Stimulated activated CD8-positive, alpha-beta memory T cell treated with anti-CD3 and anti-CD28 coated beads, Interleukin-7, amount 100 ng/mL, for 1 hour (primary cell): ENCODE measurements at places on chromosomes 7 and 10.

- no peak for DNase-seq
Measured at GRCh38 chr7:107230334-107230733, 61.5 kb downstream of the HBP1 start.

- no peak for DNase-seq
Measured at GRCh38 chr7:112427984-112428383, 22.3 kb upstream of the IFRD1 start.

- no peak for DNase-seq
Measured at GRCh38 chr7:106166651-106167342, 54.7 kb upstream of the SYPL1 start.

DNA sequence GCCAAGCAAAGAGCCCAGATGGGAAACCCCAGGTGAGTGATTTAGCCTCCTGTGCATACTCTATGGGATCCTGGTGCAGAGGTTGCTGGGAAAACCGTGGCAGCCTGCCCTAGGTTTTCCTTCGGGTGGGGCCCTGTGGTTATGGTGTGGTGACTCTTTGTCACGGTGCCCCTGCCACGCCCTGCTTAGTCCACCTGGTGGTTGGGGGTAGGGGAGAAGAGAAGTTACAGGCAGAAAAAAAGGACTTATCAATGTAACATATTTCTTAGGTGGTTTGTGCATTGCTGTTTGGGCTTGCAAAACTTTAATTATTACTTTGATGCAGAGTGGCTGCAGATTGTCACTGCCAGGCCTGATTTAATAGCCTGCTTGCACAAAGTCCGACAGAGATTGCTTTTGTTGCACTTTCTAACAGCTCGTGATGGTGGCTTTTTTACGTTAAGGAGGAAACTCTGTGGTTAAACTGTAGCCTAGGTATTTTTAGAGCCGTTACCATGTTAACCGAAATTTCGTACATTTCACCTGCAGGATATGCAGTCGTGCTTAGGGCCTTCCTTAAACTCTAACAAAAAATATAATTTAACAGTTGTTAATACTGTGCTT is 197.4 kb downstream of the RNLS start:
- DNase-seq: peak; percentile 17

DNA sequence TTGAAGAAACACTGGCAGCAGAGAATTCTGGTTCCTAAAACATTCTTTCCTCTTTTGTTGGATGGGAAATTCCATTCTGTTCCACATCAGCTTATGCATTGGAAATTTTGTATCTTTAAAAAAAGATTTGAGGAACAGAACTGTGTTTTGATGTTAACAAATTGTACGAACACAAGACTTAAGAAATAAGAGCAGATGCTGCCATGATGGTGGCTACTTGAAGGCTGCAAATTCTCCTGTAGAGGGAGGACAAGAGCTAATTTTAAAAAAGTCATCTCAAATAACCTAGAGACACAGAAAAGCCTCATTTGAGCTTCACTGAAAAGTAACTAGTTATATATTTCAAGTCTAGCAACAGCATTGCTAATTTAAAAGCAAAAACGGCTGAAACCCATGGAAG is 29.8 kb downstream of the NDUFB2 start:
- no peak for DNase-seq

DNA sequence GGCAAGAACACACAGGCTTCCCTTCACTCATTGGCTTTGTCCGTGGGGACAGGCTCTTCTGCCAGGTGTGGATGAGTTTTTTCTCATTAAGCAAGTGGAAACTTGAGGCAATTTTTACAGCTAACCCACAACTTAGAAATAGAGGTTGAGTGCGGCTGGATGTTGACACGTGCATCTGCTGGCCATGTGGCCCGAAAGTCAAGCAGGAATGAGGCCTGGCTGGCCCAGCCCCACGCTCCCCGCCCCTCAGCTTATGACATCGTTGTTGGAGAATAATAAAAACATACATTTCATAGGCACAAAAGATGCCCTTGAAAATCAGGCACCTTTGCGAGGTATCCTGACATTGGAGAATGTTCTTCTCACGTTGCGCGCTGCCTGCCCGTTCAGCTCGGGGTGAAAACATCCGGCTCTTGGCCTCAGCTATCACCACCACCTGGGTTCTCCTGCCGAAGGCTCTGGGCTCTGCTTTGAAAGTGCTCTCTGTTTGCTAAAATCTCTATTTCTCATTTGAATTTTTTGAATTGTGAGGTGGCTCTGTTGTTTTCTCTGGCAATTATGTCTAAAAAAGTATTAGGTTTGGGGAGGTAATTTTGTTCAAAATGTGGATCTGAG is 310.7 kb downstream of the WDR37 start:
- no peak for DNase-seq

DNA sequence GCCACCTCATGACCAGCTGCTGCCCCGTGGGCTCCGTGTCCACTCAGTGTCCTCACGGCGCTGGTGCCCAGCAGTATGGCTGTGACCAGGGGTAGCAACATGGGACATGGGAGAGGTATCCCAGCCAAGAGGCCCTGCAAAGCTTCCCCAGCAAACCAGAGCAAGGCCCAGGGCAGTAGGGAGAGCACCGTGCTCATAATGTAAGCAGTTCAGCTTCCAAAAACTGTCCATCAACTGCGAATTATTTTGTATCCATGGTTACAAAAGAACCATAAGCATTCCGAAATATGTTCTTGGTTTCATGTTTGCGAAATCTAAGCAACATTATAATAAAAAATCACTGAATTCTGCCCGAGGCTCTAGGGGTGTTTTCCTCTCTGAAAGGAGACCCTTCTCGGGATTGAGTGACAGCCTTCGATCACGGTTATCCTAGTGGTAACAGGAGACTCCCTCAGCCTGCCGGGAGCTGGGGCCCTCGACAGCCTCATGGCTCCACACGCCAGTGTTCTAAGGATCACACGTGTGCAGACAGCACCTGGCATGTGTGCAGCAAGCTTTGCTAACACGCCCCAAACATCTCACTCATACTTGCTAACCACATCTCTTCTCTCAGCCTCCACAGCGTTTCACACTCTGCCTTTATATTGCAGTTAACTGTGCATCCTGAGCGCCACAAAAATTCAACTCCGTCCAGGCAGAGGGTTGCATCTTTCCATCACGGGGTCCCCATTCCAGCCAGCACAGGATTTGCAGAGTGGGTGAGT is 117.6 kb downstream of the DIP2C start:
- no peak for DNase-seq

- no peak for DNase-seq
Measured at GRCh38 chr7:134878746-134879357, 99.4 kb downstream of the CALD1 start.

- DNase-seq: no peak
Measured at GRCh38 chr7:76346778-76347177, 12.0 kb downstream of the YWHAG start.

- no peak for DNase-seq
Measured at GRCh38 chr7:52959336-52959735, 76.1 kb upstream of the POM121L12 start.

DNA sequence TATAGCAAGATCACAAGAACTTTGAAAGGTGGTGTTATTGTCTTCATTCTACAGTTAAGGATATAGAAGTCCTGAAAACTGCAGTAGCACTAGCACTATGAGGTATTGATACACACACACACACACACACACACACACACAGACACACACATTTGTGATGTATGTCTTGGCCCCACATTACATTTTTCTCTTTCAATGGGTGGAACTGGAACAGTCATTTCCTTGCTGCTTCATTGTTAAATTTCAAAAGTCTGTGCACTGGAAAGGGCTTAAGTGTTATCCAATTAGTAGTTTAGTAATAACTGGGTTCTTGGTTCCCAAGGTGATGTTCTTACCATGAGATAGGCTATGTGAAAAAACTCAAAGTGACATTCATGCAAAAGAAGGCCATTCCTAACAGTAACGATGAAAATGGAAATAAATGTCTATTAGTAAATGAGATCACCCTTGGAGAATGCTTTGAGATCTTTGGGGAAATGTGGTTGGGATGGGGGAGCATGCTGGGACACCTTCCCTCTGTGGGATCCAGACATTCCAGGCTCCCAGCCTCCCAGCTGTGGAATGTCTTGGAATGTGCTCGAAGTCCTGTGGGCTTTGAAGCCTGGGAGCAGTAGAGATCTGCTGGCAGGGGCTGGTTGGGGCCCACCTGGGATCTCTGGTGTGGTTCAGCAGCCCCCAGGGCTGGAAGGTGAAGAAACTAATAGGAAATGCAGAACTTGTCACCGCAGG is 37.4 kb upstream of the CALD1 start:
- no peak for DNase-seq

GRCh38 chr10:133399123-133399601 is 5.2 kb downstream of the MTG1 start:
- no peak for DNase-seq

GRCh38 chr7:153432063-153432462 is 620.1 kb upstream of the DPP6 start:
- no peak for DNase-seq

- DNase-seq: no peak
Measured at GRCh38 chr10:49133706-49134248, at the start of gene FAM170B. FAM170B (minus strand) TSS chr10:49134021; CDS start chr10:49133918, 103 bp downstream.

GRCh38 chr7:6359734-6360133 is 87.3 kb upstream of the CYTH3 start:
- no peak for DNase-seq

GRCh38 chr10:80454513-80455460 is 677 bp downstream of the TSPAN14 start:
- no peak for DNase-seq

- no peak for DNase-seq
Measured at GRCh38 chr10:105798328-105798889, 1157.3 kb downstream of the SORCS3 start.

- DNase-seq: no peak
Measured at GRCh38 chr10:129772468-129773358, 191.4 kb downstream of the EBF3 start.
